ENCODE measurements at places on chromosomes 2 and 18.
A peak's percentile ranks its signal among the peaks of the same experiment; 100 is the strongest.

DNA sequence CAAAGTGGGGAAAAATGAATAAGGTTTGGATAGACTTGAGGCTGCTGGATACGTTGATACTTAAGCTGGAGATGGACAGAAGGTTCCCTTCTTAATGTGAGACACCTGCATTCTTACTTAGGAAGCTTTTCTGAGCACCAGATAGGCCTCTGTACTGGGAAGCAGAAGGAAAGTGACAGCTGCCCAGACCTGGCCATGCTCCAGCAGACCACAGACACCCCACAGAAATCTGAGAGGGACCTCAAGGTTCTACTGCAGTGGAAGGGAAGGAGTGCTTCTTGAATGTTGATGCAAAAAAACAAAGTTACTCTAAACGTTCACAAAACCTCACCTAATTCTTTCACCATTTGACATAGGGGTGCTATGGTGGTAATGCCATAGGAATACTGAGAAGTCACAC lies 642.1 kb upstream of the ID2 start:
- no peak for DNase-seq

DNA sequence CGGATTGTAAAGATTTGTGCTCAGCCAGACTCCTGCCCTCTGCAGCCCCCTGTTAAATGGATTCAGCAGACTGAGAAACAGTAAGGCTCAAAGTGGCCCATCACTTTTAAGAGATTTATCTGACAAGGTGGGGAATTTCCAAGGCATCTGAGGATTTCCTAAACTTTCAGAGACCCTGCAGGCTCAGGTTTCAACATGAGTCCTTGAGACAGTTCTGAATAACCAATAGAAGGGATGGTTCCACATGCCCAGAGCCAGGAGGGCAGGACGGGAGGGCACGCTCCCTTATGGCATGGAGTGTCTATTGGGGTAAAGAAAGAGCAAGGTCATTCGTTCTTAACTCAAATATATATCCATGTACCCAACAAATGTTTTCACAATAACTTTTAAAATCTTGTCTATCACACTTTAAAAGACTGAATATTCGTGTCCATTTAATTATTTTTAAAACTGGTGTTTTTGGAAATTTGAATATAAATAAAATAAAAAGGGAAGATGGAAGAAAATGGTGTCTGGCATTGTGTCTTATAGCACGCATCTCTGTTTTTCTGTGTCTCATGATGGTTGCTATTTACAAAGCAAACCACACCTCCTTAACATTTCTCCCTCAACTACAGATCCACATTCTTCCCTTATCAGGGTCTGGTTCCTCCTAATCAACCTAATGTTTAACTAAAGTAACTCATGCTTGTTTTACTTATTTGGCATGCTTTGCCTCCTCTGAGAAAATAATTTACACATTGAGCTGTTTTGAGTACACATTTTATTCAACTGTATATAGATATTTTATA lies 56.0 kb upstream of the DSG1 start:
- no peak for DNase-seq

DNA sequence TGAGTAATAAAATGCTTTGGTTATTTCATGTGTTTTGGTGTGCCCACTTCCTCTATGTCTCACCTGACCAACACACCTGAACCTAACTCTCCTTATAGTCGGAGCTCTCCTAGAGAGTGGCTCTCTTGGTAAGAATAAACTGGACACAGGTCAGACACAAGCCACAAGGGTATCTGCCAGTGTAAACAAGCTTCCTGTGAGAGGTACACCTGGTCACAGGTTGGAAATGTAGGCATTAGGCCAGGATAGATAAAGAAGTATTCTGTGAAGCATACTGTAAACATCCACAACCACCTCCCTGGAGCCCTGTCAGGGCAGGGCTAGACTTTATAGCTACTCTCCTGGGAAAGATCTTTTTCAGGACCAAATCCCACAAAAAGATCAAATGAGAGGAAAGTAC lies 69.4 kb downstream of the ZDBF2 start:
- no peak for DNase-seq

- no peak for DNase-seq
Observed at GRCh38 chr2:45237128-45237527, 227.9 kb upstream of the SIX2 start.

DNA sequence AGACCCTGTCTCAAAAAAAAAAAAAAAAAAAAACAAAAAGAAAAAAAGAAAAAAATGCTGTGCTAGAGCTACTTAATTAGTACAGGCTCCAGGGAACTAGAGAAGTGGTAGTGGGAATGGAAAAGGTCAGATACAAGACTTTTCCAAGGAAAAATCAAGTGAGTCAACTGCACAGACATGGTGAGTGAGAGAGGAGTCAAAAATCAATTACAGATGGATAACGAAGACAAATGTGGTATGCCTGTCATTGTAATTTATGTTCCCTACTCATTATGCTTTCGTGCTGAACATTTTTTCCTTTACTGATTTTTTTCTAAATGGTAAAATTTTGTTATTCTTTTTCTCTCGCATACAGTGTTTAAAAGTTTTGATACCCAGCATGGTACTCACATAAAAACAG lies 111.5 kb downstream of the MDH1 start:
- DNase-seq: no peak

- no peak for DNase-seq
Observed at GRCh38 chr2:32768387-32769174, 140.7 kb downstream of the TTC27 start.

GRCh38 chr2:118169359-118170005 lies 81.2 kb downstream of the INSIG2 start:
- DNase-seq: no peak

DNA sequence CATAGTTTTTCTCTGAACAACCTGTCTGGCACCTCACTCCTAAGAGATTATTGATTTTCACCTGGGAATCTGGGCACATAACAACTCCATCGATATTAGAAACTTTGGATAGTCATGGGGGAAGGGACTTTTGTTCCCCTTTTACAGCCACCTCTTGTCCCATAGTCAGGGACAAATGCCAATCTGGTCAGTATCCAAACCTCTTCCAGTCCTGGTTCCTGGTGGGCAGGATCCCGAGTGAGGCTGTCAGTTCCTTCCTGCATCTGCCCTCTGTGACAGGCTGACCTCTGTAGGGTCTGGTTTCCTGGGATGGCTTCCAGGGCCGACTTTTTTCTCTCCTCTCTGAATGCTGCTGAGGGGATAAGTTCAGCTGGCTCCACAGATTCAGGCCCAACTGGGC lies 11.0 kb downstream of the KIF5C start:
- DNase-seq: no peak

DNA sequence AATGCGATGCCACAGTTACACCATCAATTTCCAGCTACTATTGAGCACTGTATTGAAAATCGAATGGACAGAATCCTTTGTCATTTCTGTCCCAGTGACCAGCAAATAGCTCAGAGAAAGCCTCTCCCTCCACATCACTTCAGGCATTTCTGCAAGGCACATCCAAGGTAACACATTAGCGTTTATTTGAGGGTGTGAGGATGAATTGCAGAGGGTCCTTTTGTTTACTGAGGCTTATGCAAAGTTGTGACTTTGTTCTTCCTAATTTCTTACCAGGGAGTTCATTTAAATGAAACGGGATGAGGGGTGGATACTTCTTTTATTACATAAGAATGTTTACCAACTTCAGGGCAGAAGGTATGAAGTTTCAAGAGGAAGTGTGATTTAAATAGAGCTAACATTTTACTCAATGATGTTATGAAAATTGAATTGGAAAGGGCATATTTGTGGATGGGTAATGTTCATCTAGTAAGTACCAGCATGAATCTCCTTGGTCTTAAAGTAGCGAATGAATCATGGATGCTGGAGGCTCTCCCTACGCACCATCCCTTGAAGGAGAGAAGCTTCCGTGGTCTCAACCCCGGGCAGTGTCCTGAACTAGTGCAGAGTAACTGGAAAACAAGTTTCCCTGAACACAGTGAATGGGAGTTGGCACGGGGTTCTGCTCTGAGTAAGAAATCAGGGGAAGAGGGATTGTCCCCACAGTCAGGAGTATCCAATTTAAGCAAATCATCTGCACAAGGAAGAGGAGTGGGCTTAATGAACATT lies 756.5 kb downstream of the GALR1 start:
- no peak for DNase-seq

- DNase-seq: no peak
Observed at GRCh38 chr2:168816369-168816768, 13.9 kb downstream of the NOSTRIN start.

- DNase-seq: no peak
Observed at GRCh38 chr2:34601561-34601960, 1002.5 kb upstream of the FAM98A start.

- DNase-seq: no peak
Observed at GRCh38 chr2:217913436-217913835, 89.4 kb downstream of the TNS1 start.

- DNase-seq: no peak
Observed at GRCh38 chr18:23578891-23579653, 7.2 kb downstream of the NPC1 start.

DNA sequence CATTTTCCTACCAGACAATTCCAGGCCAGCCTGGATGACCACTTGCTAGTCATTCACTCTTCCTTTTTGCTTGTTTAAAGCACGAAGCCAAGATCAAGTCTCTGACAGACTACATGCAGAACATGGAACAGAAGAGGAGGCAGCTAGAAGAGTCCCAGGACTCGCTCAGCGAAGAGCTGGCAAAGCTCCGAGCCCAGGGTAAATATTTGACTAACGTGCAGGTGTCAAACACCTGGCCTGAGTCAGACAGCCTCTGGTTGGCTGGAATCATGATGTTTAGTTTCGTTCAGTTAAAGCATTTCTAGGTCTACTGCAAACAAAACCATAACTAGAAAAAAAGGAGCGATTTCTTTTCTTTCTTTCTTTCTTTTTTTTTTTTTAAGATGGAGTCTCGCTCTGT lies 44.2 kb upstream of the LYPD6B start:
- peak; percentile 7 for DNase-seq

DNA sequence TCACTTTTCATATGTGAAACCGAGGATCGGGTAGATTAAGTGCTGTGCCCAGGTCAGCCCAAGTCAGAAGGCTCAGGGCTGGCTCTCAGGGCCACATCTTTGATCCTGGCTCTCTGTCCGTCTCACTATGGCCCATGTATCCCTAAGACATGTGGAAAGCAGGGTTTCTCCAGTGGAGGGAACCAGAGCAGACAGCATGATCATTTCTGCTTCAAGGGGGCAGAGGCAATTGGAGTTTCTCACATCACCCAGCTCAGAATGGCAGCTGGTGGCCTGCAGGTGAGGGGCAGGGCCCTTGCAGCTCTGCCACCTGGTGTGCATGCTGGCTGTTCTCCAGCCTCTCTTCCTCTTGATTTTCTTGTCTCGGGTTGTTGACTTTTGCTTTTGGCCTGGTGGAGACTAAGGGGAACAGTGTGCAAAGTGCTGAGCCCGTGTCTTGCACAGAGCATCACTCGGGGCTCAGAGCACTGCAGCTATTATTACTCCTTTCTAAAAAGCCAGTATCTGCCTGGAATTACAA lies 27.0 kb downstream of the LDLRAD4 start:
- peak; percentile 62 for DNase-seq

DNA sequence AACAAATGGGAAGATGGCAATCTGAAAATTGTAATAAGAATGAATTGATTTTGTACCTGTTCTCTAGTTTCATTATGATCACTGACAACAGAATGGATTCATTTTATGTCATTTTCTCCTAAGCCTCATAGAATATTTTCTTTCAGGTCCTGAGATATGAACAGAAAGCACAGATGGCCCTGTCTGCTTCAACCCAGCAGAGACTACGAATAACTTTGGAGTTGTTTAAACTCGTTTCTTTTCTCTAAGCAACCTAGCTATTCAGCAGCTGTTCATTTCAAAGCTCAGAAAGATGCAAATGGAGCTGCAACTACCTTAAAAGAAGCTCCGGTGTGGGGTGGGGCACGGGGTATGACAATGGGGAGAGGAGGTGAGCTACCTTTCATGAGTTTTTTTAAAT lies 124.9 kb downstream of the ALK start:
- DNase-seq: no peak

- no peak for DNase-seq
Observed at GRCh38 chr2:12071318-12071717, 324.9 kb downstream of the LPIN1 start.

DNA sequence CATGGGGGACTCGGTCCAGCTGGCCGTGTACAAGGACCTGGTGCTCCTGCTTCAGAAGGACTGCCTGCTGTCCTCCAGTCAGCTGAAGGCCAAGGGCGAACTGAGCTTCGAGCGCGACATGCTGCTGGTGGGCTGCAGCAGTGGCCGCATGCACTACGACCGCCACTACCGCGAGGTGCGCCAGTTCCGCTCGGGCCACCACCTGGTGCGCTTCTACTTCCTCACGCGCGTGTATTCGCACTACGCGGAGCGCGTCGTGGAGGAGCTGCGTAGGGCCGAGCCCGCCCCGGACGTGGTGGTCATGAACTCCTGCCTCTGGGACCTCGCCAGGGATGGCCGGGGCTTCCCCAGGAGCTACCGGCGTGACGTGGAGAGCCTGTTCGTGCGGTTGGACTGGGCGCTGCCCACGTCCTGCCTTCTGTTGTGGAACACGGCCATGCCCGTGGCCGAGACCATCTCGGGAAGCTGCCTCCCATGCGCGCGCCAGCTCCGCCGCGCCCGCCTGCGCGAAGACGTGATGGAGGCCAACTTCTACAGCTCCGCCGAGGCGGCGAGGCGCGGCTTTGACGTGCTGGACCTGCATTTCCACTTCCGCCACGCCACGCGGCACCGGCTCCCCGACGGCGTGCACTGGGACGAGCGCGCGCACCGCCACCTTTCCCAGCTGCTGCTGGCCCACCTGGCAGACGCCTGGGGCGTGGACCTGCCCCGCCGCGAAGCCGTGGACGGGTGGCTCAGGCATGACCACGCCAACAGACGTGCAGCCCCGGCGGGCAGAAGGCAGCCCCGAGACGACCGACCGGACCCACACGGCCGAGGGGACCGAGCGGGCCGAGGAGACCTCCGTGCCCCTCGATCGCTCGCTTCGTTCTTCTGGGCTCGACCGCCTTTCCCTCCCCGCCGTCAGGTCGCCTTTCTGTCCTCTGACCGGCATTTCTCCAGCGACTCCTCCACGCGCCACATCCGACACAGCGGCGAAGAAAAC lies 293.9 kb upstream of the ERBB4 start:
- no peak for DNase-seq

DNA sequence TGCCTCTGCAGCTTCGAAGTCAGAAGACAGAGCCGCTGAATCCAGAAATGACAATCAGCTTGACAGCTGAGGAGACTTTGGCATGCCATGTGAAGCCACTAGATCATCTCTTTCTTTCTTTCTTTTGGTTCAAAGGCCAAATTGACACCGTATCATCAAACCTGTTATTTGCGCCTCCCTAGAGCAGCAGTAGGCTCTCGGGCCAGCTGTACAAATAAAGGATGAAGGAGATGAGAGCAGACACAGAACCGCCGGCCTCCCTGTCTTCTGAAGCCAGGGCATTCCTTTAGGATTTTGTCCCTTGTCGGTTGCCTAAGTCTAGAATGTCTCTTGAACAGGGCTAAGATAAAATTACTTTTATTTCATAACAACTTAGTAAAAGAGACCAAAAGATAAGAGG lies 36.8 kb downstream of the COL4A4 start:
- peak; percentile 64 for DNase-seq

DNA sequence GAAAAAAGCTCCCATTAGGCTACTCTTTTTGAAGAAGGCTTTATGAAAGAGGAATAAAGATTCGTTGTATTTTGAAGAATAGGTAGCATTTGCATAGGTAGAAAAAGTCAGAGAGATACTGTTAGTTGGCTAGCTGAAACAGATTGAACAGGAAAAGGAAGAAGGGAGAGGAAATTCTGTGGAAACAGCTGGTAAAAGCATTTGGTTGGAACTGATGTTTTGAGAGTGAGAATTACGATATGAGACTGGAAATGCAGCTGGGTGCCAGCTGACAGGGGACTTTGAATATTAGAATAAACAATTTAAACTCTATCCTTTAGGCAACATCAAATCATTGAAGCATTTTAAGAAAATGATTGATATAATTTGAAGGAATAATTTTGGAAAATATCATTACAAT lies 96.7 kb upstream of the CNTNAP5 start:
- no peak for DNase-seq

GRCh38 chr2:641164-641871 lies 35.9 kb downstream of the TMEM18 start:
- no peak for DNase-seq

Measured in NCI-H1417 (cell line).